ENCODE measurements at places on chromosomes 2 and 18. TPM values are rescaled to one million over a fixed set of nuclear protein-coding genes. Genes with fewer than 3 reads are reported as not detected.

Gene SNORC
- total RNA-seq = 4.1 TPM

Gene LGALSL
- total RNA-seq = 11.0 TPM

Gene NYAP2
- total RNA-seq = not detected

Gene SF3B6
- total RNA-seq = 189 TPM

Gene TMSB10
- total RNA-seq = 10,369 TPM

Gene SLC4A5
- 0.29 TPM for total RNA-seq

Gene SLC23A3
- 0.29 TPM for total RNA-seq

Gene MAP2
- total RNA-seq = 1.5 TPM

Gene TRIM43
- 0.09 TPM for total RNA-seq

Gene ST6GAL2
- 13.1 TPM for total RNA-seq

Gene RAMP1
- not detected for total RNA-seq

Gene KATNAL2
- 2.3 TPM for total RNA-seq

Gene VWA3B
- not detected for total RNA-seq

Gene FN1
- total RNA-seq = 179 TPM

Gene LAPTM4A
- 245 TPM for total RNA-seq

Gene CNTNAP5
- not detected for total RNA-seq

Gene COL6A3
- total RNA-seq = 0.24 TPM

Gene ANKRD30B
- not detected for total RNA-seq

Gene PCARE
- total RNA-seq = not detected

Gene FAP
- total RNA-seq = 0.11 TPM

Gene CDCA7
- 45.3 TPM for total RNA-seq

Gene RNF125
- 0.26 TPM for total RNA-seq

Gene PDE1A
- total RNA-seq = 0.17 TPM

Gene C2orf74
- total RNA-seq = 17.2 TPM

Gene CCDC138
- total RNA-seq = 7.4 TPM

Gene ATP6V1C2
- total RNA-seq = 0.29 TPM

Gene ICOS
- total RNA-seq = not detected

Gene INHA
- 0.52 TPM for total RNA-seq

Gene MARCHF4
- total RNA-seq = 21.4 TPM

Gene INSIG2
- 11.9 TPM for total RNA-seq

Gene IGFBP2
- total RNA-seq = 94.5 TPM

Gene METTL4
- total RNA-seq = 5.4 TPM

Gene LYPD1
- 17.1 TPM for total RNA-seq

Gene CHAC2
- total RNA-seq = 12.9 TPM

Gene ACMSD
- total RNA-seq = not detected

Gene VWC2L
- total RNA-seq = not detected

Gene C2orf66
- 0.08 TPM for total RNA-seq

Gene COL3A1
- 0.22 TPM for total RNA-seq

Gene ZFP36L2
- 35.1 TPM for total RNA-seq

Gene FTCDNL1
- total RNA-seq = 3.0 TPM

Gene DSC2
- total RNA-seq = 1.00 TPM

Gene CBLN2
- total RNA-seq = 0.05 TPM

Gene GAREM2
- 7.4 TPM for total RNA-seq

Gene NDUFS1
- 64.3 TPM for total RNA-seq

Gene FHOD3
- total RNA-seq = 2.9 TPM

Gene SRD5A2
- total RNA-seq = 0.02 TPM

Gene DNAJC10
- 67.0 TPM for total RNA-seq

Gene FBXO15
- 0.48 TPM for total RNA-seq

Gene TTC27
- 23.1 TPM for total RNA-seq

Gene ICA1L
- total RNA-seq = 1.3 TPM

Gene CNGA3
- 0.02 TPM for total RNA-seq

Gene ARL5A
- total RNA-seq = 20.4 TPM

Gene SERTAD2
- 9.8 TPM for total RNA-seq

Gene AKAIN1
- total RNA-seq = not detected

Gene IDH1
- 80.0 TPM for total RNA-seq
